ENCODE measurements at places on chromosomes 1 and 21.

- no peak for DNase-seq
Measured at GRCh38 chr1:10795276-10796021, 997 bp downstream of the CASZ1 start.

DNA sequence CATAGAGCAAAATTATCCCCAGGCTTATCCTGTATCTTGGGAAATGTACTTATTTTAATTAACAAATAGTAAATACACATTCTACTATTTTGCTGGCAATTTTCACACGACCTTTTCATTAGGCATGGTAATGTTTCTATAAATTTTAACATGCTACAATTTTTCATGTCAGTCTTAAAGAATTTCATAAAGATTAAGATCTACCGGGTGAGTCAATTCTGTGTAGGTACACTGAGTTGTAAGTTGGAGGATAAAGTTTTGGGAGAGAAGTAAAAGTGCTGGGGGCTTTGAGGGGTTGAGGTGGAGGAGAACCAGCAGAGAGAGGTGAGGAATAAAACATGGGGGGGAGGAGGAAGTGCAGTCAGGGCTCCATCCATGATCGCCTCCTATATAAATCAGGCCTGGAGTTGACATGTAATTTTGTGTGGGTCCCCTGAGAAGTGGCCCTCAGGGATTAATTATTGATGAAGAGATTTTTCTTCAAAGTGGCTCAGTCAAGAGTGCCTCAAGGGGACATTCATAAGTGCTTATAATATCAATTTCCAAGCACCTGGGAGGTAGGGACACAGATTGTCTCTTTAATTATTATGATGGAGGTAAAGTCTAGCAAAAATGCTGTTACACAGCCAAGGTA is 7.2 kb downstream of the DPYD start:
- DNase-seq: no peak

- DNase-seq: no peak
Measured at GRCh38 chr1:86708920-86709319, 4.5 kb downstream of the SH3GLB1 start.

- no peak for DNase-seq
Measured at GRCh38 chr1:38686167-38686926, 173.2 kb downstream of the RRAGC start.

- DNase-seq: no peak
Measured at GRCh38 chr1:118998171-118998570, 10.0 kb upstream of the TBX15 start.

- no peak for DNase-seq
Measured at GRCh38 chr1:111776391-111776790, 20.7 kb downstream of the DDX20 start.

- no peak for DNase-seq
Measured at GRCh38 chr1:85280636-85281035, 4.2 kb upstream of the BCL10 start.

- no peak for DNase-seq
Measured at GRCh38 chr1:200150006-200150405, 122.5 kb downstream of the NR5A2 start.

DNA sequence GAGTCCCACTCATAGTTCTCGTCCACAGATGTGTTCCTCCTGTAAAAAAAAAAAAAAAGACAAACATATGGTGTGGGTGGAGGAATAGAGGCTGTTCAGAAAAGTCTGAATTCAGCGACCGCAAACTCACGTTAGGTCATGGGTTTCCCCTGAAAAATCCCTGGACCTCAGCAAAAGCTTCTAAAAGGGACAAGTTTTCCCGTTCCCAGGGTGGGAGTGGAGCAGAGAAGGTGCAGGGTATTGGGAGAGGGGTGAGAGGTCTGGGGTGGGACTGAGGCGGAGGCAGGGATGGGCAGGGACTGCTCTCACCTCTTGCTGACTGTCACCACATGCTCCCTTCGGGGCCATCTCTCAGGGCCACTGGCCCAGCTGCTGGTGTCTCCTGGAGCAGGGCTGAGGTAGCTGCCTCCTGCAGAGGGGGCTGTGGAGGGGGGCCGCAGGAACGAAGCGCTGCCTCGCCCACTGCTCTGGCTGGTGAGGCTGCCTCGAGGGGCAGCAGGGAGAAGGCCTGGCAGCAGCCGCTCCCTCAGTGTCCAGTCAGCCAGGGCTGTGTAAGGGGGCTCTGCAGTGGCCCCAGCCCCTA is 2.6 kb upstream of the TAGLN2 start:
- DNase-seq: no peak

DNA sequence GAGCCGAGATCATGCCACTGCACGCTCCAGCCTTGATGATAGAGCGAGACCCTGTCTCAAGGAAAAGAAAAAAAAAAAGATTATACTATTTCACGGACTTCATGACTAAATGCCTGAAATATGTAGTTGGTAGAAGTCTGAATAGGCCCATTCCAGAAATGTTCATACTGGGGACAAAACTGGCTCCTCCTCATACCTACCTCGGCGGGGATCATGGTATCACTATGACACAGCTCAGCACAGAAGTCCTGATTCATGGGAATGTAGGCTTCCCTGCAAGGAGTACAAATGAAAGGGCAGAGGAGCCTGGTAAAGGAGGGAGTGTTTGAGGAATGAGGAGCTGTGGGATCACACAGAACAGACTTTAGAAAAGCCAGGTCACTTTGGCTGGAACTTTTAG is 5.0 kb downstream of the SPATA46 start:
- no peak for DNase-seq

GRCh38 chr1:97145321-97145956 is 423.9 kb downstream of the PTBP2 start:
- no peak for DNase-seq

DNA sequence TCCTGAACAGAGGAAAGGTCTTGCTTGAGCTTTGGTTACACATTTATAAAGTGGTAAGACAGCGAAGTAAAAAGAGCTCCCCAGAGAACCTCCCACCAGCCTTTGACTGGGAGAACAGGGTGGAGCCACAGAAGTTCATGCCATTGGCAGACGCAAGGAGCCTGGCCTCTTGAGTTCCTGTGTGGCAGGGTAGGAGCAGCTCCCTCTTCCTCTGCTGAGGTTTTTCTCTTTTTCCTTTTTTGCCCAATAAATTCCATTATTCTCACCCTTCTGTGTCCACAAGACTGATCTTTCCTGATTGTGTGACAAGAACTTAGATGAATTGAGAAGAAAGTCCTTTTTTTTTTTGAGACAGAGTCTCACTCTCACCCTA is 4.3 kb downstream of the THEM4 start:
- no peak for DNase-seq

DNA sequence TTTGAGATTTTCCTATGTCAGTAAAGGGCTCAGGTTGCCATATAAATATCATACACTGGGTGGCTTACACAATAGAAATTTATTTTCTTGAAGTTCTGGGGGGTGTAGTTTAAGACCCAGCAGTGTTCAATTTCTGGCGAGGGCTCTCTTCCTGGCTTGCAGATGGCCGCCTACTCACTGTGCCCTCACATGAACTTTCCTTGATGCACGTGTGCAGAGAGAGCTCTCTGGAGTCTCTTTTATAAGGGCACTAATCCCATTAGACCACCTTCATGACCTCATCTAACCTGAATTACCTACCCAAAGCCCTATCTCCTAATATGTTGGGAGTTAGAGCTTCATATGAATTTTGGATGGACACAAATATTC is 21.1 kb downstream of the TMEM51 start:
- no peak for DNase-seq

DNA sequence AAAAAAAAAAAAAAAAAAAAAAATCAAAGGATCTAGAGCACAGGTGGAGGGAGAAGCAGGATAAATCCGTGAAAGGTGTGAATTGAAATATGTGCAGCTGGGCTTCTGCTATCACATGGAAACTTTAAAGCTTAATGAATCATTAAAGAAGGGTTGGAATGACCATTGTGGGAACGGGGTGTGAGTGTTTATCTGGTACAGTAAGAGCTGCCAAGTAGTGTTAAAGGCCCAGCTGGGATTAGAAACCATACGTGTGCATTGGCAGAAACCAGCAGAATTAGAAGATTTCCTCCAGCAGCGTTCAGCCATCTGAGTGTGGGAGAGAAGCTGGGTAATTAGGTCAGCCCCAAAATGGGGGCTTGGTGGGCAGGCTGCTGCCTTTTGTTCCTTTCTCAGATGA is 13.5 kb downstream of the FALEC start:
- no peak for DNase-seq

- DNase-seq: no peak
Measured at GRCh38 chr1:157108448-157108847, 8.8 kb upstream of the ETV3L start.

DNA sequence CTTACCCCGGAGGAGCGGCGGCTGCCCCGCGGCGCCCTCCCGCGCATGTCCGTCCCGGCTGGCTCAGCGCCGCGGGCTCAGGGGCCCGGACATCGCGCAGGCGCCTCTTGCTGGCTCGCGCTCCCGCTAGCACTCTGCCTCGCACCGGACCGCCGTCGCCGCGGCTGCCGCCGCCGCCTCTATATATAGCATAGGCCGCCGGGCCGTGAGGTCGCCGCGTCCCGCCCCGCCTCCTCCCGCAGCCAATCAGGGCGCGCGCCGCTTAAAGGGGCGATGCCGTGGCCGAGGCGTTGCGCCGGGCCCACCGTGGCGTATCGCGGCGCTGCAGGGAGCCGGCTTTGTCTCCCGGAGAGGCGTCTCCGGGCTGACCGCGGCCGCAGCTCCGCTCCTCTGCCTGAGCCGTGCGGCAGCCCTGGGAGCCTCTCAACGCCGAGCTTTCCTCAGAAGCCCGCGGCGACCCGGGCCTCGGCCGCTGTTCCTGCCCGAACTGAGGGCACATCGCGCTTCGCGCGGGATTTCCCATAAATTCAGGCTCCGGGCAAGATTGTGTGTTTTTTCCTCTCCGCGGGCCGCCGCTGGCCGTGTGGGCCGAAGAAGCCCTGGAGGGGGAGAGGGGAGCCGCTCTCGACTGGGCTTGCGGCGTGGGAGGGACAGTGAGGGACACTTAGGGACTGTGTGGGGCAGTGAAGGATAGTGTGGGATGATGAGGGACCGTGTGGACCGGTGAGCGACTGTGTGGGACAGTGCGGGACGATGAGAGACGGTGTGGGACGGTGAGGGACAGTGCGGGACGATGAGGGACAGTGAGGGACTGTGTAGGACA is at the start of gene ERRFI1:
ERRFI1 (minus strand) TSS at position 157 of the 823 bp plus-strand sequence. CDS start 10,690 bp downstream, outside the sequence.
- peak; percentile 25 for DNase-seq

DNA sequence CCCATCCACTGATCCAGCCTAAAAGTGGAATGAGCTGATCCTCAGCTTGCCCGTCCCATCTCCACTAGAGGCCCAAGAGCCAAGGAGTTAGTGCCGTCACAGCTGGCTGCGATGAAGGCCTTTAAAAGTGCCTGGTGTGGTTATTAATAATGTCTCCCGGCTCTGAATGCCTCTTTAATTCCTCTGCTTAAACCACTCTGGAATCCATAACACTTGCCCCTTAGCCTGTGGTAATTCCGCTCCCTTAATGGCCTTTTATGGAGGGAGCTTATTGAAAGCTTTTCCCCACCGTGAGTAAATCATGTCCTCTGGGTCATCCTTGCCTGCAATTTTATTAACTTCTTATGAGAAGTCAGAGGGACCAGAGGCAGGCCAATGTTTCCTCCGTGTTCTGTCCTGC is 55.4 kb downstream of the UBIAD1 start:
- DNase-seq: no peak

GRCh38 chr1:170483051-170483450 is 48.9 kb upstream of the GORAB start:
- no peak for DNase-seq

- DNase-seq: no peak
Measured at GRCh38 chr1:39646232-39647081, 7.0 kb upstream of the HEYL start.

DNA sequence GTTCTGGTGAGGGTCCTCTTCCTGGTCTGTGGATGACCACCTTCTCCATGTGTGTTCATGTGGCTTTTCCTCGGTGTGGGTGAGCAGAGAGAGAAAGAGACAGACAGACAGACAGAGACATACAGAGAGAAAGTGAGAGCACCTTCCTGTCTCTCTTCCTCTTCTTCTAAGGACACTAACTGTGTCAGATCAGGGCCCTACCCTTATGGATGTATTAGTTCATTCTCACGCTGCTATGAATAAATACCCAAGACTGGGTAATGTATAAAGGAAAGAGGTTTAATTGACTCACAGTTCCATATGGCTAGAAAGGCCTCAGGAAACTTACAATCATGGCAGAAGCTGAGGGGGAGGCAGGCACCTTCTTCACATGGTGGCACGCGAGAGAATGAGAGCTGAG is 131.5 kb upstream of the ZNF648 start:
- no peak for DNase-seq

GRCh38 chr1:27011058-27011764 is 1.4 kb downstream of the TENT5B start:
- no peak for DNase-seq

- DNase-seq: no peak
Measured at GRCh38 chr1:31515056-31515775, 61.1 kb upstream of the TINAGL1 start.

- DNase-seq: no peak
Measured at GRCh38 chr1:239647964-239648632, 261.7 kb downstream of the CHRM3 start.

GRCh38 chr1:248750496-248750895 is 5.1 kb downstream of the LYPD8 start:
- DNase-seq: no peak

- DNase-seq: no peak
Measured at GRCh38 chr1:14897080-14897449, 256.5 kb upstream of the TMEM51 start.

GRCh38 chr1:184813528-184814089 is 59.0 kb upstream of the EDEM3 start:
- DNase-seq: no peak

- DNase-seq: no peak
Measured at GRCh38 chr21:32143241-32143939, 135.5 kb downstream of the MIS18A start.

DNA sequence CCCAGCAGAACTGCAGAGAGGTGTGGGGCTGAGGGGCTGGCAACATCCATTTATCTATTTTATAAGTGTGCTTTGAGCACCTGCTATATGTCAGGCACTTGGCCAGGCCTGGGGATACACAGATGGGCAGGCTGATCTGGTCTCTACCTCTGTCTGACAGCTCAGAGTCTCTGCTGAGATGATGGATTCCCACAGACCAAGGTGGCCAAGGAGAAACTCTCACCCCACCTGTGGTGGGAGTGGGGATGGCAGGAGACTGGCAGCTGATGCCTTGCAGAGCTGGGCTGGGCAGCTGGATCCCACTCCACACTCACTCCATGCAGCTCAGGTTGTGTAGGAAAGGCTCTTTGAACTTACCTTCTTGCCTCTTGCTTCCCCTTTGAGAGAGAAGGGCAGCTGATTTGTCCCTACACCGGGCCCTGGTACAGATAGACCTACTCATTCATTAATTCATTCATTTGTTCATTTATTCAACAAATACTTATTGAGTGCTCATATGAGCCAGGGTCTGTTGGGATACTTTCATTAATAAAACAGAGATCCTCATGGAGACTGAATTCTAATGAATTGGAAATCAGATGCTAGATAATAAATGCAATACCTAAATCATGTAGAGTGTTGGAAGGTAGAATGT is 9.0 kb downstream of the ADORA1 start:
- no peak for DNase-seq

DNA sequence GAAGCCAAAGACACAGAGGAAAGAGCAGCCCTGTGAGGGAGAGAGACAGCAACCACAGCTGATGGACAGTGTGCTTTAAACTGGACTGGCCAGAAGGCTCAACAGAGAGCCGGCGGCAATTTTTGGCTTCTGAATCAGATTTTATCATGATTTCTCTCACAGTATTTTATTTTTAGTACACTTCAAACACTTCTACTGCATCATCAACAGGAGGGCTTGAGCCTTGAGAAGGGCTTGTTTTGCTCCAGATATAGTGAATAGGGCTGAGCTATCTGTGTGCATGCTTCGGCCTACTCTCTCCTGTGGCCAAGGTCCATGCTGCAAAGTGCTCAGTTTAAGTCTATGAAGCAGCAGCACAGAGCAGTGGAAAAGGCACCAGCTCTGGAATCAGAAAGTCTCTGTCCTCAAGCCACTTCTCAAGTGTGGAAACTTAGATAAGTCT is 33.3 kb downstream of the ADCY10 start:
- no peak for DNase-seq

- DNase-seq: no peak
Measured at GRCh38 chr1:202501281-202501680, 152.8 kb downstream of the PPP1R12B start.
